ENCODE measurements at places on chromosomes 13 and 19.

DNA sequence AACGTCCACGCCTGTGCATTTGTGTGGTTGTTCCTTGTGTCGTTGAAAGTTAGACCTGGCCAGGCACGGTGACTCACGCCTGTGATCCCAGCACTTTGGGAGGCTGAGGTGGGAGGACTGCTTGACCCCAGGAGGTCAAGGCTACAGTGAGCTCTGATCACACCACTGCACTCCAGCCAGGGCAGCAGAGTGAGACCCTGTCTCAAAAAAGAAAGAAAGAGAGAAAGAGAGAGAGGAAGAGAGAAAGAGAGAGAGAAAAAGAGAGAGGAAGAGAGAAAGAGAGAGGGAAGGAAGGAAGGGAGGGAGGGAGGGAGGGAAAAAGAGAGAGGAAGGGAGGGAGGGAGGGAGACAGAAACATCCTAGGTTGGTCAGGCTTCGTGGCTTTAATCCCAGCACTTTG, 5.1 kb downstream of the ZNF114 start:
- no peak for DNase-seq

DNA sequence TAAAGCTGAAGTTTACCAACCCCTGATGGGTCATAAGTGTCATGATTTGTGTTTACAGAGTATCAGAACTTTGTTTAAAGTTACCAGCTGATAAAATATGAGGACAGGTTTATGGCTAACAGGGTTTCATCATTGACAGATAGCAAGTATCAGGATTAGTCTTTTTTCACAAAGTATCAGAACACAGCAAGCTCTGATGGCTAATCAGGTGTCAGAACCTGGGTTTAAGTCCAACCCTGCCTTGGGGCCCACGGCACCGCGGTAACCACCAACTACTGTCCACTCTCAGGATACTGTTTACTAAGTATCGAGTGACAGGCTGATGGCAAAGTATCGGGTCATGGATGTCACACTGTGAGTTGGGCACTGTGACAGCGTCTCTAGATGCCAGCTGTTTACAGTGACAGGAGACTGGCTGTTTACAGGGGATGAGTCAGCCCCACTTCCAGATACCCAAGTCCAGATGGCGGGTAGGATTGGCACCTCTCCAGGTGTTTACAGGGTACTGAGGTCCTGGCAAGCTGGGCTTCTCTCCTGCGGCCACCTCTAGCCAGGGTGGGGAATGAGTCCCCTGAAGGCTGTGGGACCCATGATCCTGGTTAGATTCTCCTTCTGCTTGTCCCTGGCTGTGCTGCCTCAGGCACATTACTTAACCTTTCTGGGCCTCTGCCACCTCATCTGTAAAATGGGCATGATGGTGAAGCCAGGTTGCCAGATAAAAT, 21.8 kb downstream of the ARRDC2 start:
- peak; percentile 92 for DNase-seq

- no peak for DNase-seq
Observed at GRCh38 chr19:13817615-13818371, 22.6 kb downstream of the ZSWIM4 start.

DNA sequence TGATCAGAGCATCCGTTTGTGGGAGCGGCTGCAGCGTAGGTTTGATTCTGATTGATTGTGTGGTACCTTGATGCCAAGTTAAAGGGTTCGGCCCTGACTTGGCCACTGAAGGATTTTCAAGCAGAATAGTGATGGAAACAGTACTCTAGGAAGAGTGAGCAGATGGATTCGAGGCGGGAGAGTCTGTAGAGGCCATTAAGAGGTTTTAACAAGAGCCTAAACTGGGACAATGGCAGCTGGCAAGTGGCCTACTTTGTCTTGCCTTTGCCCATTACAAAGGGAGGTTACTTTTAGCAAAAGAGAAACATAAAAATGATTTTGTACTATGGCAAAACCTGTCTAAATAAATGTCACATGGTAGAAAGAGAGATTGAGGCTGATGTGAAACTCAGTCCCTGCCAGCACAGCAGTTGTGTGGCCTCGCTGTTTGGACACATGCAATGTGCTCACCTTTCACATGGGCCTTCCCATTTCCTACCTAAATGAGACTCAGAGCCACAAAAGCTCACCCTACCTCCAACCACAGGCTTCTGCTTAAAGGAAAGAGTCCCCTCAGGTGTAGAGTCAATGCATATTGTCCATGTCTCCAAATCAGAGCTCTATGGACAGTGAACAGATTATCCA, 62.4 kb upstream of the RAP2A start:
- DNase-seq: no peak

DNA sequence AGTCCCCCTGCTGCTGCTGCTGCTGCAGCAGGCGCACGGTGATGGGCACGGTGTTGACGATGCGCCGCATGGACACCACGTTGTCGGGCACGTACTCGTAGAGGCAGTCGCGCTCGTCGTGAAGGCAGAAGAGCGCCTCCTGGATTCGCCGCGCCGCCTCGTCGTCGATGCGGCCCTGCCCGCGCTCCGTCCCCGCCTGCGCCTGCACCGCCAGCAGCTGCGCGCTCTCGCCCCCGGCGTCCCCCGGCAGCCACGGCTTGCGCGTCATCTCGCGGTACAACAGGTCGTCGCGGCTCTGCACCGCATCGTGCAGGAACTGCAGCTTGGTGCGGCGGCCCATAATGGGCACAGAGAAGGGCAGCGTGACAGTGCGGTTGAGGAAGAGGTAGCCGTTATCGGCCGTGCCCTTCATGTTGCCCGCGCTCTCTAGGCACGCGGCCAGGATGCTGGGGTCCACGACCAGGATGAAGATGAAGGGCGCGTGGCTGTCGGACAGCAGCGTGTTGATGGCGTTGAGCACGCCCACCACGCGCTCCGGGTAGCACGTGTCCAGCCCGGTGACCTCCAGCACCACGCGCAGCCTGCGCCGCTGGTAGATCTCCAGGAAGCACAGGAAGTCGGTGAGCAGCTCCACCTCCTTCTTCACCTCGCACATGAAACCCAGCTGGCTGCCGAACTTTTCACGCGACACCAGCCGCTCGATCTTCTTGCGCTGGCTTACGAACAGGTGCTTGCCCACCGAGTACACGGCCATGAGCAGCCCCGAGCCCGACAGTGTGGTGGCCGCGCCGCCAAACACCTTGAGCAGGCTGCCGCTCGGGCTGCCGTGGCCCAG, 8.1 kb downstream of the NKPD1 start:
- no peak for DNase-seq
